ENCODE measurements at places on chromosomes 7 and 10.
A peak's percentile ranks its signal among the peaks of the same experiment; 100 is the strongest.

DNA sequence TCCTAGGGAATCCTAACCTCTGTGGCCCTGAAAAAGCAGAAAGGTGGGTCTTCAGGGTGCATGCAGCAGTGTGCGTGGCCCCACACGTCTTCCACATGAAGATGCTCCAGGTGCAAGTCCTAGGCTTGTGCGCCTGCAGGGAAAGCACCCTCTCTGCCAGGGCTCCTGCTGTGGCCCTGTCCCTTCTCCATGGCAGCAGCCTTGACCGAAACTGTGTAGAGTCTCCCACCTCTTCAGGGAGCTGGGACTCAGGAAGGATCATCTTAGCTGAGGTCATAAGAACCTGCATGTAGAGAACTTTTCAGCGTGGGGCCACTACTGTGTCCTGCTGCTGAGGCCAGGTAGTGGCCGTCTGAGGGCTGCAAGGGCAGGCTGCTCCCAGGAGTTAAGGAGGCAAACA, 6.3 kb upstream of the CSGALNACT2 start:
- no peak for DNase-seq

DNA sequence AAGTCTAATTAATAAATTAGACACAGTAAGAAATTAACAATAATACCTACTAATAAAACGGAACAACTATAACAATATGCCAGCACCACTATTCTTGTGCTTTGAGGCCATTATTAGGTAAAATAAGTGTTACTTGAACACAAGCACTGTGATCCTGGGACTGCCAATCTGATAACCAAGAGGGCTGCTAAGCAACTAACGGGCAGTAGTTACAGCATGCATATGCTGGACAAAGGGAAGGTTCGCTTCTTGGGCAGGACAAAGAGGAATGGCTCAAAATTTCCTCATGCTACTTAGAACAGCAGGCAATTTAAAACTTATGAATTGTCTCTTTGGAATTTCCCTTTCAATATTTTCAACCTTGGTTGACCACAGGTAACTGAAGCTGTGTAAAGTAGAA, 718.6 kb downstream of the SORCS3 start:
- no peak for DNase-seq

- no peak for DNase-seq
Observed at GRCh38 chr7:57210212-57210611, 78.0 kb upstream of the ZNF479 start.

DNA sequence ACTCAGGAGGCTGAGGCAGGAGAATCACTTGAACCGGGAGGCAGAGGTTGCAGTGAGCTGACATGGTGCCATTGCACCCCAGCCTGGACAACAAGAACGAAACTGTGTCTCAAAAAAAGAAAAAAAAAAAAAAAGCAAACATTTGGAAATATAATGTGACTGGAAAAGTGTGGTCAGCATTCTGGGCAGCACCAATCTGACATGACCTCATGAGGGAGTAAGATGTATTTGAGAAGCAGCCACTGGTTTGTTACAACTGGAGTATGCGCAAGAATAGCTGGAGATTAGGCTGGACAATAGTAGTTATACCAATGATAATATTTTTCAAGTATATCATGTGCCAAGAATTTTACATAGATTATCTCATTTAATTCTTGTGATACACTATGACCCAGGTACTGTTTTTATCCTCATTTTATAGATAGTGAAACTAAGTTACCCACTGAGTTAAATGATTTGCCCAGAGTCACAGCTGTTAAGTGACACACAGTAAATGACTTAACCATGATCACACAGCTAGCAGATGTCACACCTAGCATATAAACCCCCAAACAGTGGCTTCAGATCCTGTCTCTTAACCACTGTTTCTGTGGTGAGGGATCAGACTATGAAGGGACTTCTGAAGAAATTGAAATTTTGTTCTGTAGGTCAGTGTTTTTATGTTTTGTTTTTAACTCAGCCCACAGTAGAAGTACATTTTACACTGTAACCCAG, 11.1 kb downstream of the MCU start:
- no peak for DNase-seq

- DNase-seq: peak; percentile 18
Observed at GRCh38 chr10:34474009-34474376, 341.1 kb downstream of the PARD3 start.

DNA sequence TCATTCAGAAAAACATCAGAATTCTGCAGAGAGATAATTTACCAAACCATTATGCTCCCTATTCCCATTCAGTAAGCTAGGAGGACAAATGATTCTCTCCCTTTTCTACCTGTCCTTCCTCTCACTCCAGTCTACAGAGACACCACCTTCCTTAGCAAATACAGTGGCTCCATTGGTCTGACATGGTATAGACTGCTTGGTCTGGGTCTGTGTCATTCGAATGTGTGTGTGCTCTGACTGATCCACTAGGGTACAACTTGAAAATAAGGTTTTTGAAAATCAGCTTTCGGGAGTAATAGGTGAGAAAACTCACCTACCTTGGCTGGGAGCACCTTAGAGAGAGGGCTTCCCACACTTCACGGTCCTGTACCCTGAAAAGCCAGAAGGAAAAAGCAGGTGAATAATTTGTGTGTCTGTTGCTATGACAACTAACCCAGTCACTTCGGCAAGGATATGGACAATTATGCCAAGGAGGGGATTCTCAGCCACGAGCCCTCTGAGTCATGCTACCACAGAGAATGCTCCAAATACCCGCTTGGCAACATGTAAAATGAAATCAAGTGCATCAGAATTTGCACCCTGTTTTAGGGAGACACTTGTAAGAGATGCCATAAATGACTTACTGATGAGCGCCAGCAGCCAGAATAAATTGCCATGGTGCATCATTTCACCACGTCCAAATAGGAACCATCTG, 114.5 kb upstream of the PRKCQ start:
- DNase-seq: no peak

GRCh38 chr7:7254908-7255307, 72.6 kb downstream of the C1GALT1 start:
- no peak for DNase-seq

DNA sequence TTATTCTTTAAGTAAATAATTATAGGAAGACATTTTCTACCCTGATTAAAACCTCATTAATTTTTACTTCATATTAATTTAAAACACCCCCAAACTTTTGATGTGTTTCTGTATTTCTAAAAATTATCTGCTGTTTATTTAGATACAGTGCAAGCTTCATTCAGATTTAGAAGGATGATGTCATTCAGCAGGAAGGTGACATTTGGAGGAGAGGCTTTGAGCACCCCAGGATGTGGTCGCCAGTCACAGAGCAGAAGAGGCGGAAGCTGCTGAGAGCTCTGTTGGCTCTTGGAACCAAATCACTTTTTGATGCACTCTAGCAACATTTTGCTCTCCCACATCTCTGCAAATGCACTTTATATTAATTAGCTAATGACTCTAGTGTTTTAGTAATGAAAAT, 233.9 kb upstream of the CACNA2D1 start:
- DNase-seq: no peak

DNA sequence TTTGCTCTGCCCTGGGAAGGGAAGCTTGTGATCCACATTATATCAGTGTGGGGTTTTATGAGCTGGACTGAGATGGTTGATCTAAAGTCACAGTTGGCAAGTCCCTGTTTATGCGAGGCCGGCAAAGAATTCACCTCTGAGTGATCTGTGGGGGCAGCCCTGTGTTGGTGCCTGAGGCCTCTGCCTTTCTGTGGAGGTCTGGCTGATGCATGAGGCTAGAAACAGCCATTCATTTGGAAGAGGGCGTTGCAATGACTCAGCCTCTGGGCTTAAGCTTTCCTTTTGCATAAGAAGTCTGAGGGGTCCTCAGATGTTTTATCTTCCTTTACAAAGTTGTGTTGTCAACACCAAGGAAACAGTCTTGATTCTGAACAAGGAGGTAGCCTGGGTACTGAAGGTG, 126.9 kb downstream of the MGMT start:
- no peak for DNase-seq

- DNase-seq: no peak
Observed at GRCh38 chr10:107855301-107856046, 691.0 kb upstream of the SORCS1 start.

GRCh38 chr7:32020551-32021159, 49.6 kb downstream of the PDE1C start:
- DNase-seq: no peak

- no peak for DNase-seq
Observed at GRCh38 chr7:158265743-158266080, 321.9 kb downstream of the PTPRN2 start.

DNA sequence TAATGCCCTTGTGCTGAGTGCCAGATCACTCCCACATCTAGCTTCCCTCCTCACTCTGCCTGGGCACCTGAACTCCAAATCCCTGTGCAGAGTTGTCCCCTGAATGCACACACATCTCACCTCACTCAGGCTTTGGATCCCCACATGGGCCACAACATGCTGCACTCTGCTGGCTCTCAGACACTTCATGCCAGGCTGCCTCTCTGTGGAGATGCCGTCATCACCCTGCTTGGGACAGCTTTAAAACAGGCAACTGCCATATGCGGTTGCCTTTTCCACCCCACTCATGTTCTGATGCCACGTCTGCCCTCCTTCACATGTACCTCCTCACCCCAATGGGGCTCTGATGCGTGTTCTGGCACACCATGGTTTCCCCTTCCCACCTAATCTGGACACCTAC, 477.0 kb downstream of the GFRA1 start:
- no peak for DNase-seq

DNA sequence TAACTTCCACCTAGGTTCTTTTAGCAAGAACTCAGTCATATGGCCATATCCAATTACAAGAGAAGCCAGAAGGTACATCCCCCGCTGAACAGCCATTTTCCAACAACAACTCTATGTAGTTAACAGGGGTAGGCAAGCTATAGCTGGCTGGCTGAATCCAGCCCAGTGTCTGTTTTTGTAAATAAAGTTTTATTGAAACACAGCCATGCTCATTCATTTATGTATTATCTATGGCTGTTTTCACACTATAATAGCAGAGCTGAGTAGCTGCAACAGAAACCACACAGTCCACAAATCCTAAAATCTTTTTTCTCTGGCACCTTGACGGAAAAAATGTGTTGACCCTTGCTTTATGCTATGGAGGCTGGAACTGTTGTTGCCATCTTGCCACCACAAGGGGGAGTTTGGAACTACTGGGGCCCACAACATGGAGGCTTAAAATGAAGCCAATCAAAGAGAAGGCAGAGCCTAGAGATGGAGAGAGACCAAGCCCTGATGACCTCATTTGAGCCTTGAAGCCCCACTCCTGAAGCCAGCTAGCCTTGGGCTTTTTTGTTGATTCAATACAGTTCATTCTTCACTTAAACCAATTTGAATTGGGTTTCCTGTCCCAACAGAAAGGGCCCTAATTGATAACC, 33.3 kb upstream of the XPNPEP1 start:
- peak; percentile 64 for DNase-seq

DNA sequence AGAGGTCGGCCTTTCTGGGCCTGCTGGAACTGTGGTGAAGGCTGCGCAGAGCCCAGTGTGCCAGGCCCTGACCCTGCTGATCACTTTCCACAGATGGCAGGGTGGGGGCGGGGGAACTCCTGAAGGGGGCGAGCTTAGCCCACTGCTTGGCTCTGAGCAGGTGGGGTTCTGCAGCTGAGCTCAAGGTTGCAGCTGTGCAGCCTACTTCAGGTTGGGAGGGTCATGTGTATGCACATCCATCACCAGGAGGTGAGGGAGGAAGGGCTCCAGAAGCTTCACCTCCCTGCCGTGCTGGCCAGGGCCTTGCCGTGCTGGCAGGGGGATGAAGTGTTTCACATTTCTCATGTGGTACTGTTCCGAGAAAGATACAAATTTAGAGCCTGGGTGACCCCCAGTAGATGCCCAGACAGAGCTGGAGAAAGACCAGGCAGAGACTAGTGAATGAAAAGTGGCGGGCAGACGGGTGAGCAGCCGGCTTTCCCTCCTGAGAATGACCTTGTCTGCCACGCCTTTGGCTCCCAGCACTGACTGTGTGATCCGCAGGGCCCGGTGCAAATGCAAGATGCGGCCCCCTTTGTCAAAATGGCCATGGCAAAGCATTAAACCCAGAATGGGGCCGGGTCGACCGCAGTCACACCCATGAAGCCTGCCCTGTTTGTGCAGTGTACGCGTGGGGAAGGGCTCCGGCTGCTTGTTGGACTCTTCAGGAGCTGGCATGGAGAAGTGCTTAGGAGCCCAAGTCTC, 25.2 kb downstream of the FAM241B start:
- no peak for DNase-seq

DNA sequence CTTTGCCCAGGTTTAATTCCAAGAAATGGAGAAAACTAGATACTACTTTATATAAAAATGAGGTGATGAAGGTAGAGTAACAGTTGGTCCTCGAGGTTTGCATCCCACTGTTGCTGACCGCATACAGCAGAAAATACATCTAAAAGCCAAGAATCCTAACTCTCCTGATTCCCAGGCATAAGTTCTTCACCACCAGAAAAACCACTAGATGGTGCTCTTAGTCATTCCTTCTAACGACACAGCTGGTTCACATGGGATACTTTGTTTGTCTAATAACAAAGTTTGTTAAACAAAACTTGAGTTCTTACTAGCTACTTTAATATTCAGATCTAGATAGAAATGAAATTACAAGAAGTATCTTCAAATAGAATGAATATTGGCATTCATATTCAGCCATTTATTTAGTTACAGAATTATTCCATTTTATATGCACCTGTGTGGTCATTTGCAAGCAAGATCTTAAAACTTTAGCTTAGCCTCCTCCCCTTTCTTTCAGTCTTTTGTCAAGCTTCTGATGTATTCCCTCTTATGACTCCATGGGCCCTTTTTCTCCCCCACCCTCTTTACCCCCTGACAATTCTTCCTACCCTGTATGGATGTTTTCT, 54.1 kb upstream of the CYP26C1 start:
- DNase-seq: peak; percentile 30

DNA sequence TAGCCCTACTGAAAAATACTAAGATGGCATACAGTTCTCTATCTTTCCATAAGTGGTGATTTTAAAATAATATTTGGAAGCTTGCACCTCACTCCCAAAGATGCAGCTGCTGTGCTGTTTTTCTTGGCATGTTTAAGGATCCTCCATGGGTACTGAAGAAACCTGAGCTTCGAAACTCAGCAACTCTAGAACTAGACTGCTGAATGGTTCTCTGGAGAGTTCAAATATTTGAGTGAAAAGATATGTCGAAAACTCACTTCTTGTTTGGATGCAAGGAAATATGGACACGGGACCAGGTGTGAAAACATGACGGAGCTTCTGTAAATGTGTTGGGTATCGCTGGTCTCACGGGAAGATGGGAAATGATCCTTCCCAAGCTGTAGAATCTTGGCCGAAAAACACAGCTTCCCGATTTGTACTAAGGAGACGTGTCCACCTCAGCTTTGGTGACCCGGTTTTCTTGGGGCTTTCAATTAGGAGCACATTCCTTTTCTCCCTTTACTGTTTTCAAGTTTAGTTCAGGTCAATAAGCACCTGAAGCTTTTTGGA, 543.8 kb upstream of the NRP1 start:
- no peak for DNase-seq

DNA sequence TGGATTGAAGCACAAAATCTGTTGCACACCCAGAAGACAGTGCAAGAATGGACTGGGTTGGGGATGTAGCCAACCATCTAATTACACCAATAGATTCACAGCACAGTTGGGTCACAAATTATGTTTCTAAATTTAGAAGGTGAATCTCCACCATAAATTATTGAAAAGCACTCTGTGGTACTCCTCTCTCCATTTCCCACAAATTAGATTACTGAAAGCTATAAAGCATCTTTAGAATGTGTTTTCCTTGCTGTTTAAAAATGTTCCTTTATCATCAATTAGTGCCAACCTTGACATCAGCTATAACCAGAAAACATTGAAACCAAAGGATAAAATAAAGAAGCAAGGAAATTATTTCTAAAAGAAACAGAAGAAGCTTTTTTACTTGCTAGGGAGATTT, 39.9 kb upstream of the HDAC9 start:
- DNase-seq: no peak

Data from suppressor macrophage treated with lipopolysaccharide for 1 hour (primary cell).